ENCODE measurements at places on chromosomes 12 and 14. TPM values are rescaled to one million over a fixed set of nuclear protein-coding genes. Genes with fewer than 3 reads are reported as not detected.

ASB2 gene
- total RNA-seq = 2.3 TPM

CKAP4 gene
- total RNA-seq = 54.8 TPM

KRT78 gene
- not detected for total RNA-seq

RASSF9 gene
- total RNA-seq = 0.35 TPM

SERPINA10 gene
- total RNA-seq = not detected

USP44 gene
- 248 TPM for total RNA-seq

DNA sequence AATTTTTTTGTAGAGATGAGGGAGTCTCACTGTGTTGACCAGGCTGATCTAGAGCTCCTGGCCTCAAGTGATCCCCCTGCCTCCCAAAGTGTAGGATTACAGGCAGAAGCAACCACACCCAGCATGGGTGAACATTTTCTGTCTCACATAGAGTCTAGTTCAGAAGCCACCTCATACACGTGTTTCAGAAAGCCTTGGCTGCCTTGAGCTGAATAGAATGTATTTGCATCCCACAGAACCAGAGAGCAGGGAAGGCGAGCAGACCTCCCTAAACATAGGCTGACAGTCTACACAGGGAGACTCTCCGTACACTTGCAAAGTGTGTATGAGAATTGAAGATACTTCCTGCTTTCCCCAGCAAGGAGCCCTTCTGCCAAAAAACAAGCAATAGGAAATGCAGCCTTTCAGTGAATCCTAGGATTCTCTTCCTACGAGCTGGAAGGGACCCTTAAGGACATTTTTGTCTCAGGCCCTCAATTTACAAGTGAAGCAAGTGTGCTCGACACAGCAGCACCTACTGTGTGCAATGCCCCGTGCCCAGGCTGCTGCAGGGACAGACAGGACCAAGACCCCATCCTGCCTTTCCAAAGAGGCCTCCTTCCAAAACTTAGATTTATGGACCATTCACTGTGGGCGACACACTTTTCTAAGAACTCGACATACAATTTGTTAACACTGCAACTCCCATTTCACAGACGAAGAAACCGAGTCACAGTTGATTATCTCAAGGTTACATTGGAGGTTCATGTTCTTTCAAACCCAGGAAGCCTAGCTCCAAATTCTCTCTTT lies 11.2 kb downstream of the NUAK1 start:
- no peak for DNase-seq

GRCh38 chr14:66813636-66814035 lies 305.7 kb downstream of the GPHN start:
- no peak for DNase-seq

DNA sequence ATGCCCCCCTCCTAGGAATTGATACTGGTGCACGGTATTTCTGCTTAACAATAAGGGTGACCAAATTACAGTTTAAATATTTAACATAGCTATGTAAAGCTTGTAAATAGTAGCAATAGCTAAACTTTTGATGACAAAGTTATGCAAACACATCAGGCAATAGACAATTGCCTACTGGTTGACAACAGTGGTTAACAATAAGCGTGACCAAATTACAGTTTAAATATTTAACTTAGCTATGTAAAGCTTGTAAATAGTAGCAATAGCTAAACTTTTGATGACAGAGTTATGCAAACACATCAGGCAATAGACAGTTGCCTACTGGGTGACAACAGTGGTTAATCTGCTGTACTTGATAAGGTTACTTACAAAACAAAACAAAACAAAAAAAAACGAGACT lies 886.5 kb upstream of the FLRT2 start:
- DNase-seq = peak; percentile 21

DNA sequence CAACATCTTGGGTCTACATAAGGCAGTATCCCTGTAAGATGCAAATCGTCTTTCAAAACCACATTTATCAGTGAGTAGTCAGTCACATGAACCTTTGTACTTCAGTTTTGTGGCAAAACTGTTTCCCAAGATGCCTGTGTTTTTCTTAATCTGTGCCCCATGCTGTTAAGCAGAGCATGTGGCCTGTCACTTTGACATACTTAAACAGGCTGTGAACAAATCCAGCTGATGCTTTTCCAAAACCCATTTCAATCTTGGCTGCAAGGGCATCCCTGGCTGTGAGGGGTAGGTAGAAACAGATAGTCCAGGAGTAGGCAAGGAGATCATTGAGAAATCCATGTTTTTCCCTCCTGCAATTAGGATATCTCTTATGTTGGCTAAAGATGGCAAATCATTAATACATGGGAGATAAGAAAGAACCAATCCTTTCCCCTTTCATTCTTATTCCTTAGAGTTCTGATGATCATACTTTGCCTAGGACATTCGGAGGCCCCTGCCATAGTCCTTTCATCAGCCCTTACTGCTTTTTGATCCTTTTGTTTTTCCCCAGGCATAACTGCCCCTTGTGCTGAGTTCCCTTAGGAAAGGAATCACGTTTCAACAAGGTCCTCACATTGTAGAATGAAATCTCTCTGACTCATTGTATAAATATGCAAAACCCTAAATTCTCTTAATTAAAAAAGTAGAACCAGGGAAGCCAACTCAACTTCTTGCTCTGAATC lies 121.1 kb upstream of the EEA1 start:
- peak; percentile 26 for DNase-seq

DNA sequence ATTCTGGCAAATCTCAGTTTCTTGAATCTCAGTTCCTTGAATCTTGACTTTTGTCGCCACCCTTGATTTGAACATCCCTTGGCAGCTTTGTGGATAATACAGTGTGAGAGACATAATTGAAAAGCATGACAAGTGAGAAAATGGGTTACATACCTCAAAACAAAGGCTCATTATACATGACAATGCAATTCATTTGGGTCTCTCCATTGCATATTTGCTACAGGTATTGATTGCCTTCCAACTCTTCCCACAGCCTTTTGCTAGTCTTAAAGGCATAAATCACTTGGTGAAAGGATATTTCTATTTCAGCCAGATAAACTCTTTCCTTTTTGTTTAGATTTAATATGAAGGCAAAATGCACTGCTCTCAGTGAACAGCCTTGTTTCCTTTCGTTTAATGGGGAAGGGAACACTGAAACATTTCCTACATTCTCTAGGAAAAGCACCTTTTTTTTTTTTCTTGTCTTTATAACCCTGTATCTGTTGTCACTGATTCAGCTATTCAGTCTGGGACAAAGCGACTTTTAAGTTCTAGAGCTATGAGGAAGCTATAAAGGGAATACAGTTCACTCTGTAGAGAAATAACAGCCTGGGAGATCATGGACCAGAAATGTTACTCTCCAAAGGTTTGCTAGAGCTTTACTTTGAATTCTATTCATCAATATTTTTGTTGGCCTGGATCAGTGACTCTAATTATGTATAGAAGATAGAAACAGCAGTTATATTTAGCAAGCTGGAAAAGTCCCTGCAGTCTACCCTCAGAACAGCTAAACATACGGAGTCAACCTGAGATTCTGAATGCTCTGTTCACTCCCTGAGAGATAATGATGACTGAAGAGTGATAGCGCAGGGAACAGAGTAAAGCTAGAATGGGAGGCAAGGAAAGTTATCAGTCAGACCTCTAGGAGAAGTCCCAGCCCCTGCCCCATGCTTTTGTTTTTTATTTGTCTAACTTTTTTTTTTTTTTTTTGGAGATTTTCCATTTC lies 311.4 kb downstream of the RGS6 start:
- DNase-seq = peak; percentile 63

DNA sequence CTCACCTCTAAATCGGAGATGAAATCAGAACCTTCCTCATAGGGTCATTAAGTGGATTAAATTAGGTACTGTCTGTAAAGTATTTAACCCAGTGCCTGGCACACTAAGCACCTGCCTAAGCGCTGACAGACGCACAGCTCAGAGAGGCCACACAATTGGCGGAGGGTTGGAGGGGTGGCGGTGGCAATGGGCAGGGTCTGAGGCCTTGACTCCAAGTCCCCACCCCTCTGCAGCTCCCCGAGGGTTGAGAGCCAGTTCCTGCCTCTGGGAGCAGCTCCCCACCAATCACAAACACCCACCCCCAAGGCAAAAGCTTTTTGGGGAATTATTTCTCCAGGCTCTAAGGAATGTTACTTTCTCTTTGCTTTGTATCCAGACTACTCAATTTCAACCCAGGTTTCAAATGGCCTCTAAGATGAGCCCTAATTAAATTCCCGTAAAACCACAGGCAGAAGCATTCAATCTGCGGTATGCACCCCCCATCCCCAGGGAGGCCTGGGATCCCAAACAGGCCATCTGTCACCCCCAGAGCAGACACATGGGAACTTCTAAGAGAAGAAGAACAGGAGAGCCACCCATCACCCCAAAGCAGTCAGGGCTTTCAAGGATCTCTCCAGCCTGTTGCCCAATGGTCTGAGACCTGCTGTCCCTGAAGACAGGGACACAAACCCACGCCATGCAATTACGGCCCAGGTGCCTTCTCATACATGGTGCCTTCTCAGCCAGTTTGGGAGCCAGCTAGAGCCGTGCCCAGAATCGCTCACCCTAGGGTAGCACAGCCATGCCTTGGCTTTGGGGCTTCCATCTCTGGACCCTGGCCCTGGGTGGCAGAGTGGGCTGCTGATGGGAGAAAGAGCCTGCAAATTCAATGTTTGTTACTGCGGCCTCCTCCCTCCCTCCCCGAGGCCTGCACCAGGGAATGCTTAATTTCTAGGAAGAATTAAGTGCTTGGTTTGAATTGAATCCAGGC lies 66.1 kb downstream of the CHGA start:
- DNase-seq = no peak

GRCh38 chr14:35297706-35298105 lies 5.5 kb downstream of the PSMA6 start:
- DNase-seq = no peak

DNA sequence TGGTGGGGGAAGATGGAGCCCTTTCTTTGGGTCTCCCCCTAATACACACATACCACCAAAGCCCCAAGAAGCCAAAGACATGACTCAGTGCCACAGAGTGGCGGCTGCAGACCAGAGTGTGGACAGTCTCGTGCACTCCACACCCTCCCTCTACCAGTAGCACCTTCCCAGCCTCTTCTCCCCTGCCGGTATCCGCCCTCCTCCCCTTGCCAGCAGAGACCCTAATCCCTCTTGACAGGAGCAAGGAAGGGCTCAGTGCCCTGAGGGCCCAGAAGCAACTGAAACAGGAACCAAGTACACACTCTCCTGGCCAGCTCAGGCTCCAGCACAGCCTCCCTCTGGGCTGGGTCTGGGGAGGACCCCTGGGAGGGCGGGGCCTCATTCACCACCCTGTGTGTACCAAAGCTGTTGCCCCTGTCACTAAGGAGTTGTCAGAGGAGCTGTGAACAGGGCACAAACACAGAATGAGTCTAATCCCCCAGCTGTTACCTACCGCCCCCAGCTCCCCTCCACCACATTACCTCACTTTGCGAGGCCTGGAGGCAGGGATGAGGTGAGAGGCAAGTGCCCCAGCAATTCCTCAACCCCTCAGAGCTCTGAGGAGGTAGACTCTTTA lies 8.2 kb downstream of the SPRYD3 start:
- DNase-seq = no peak

DNA sequence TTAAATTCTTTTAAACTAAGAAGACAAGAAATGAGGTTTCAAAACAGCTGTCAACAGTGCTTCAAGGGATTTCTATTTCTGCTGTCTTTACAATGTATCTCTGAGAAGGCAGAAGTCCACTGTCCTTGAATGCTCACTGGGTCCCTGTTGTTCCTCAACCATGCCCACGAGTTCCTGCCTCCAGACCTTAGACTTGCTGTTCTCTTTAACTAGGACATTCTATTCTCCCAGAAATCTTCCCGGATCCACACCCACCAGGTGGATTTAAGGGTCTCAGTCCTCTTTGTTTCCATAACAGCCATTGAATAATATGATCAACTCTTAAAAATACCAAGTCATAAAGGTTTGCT lies 6.7 kb upstream of the SLC41A2 start:
- DNase-seq = no peak

- peak; percentile 52 for DNase-seq
These were observed 49.4 kb downstream of the VWF start for GRCh38 chr12:6074979-6075585.

DNA sequence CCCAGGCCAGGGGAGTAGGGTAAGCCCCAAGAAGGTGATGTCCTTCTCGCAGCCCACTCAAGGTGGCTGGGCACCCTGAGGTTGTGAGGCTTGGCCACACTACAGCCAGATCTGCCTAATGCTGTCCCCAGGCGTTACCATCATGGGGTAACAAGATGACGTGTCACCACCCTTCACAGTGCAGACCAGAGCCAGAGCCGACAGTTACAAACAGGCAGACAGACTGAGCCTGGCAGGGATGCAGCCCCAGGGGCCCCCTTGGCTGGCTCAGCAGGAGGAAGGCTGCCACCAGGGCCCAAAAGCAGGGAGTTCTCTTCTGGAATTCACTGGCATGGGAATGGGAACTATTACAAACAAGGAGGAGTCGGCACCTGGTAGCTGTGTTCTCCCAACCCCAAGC lies 302.7 kb upstream of the NOS1 start:
- DNase-seq = no peak

- DNase-seq = no peak
These were observed 208.3 kb downstream of the EMP1 start for GRCh38 chr12:13404631-13405473.
